ENCODE measurements at places on chromosomes 11 and 22.

DNA sequence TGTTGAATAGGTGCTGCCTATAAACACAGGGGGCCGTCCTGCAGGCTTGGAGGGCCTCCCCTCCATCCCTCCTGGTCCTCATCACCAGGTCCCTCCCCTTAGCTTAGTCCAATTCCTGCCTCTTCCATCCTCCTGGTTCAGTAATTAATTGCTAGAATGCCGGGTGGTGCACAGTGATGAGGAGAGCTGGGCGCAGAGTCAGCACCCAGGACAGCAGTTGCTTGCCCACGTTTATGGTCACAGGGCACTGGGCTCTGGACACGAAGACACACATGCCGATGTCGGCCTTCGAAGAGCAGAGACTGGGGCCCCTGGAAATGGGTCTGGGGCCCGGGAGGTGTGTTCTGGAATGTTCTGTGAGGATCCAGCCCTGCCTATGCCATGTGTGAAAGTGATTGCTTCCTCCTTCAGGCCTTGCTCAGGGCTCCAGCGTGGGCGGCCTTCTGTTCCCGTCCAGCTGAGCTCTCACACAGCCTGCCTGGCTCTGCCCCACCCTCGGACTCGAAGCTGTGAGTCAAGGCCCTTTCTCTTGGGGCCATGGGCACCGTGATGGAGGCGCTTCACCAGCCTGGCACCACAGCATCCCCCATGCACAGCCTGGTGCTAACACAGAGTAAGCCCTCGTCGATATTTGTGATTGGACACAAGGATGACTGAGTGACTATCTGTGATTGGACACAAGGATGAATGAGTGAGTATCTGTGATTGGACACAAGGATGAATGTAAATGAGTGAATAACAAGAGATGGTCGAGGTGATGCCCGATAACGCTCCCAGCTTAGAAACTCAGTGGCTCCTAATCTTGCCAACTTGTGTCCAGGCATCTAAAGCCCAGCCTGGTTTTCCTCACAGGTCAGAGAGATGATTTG lies 884.7 kb downstream of the BRD1 start:
- no peak for DNase-seq

DNA sequence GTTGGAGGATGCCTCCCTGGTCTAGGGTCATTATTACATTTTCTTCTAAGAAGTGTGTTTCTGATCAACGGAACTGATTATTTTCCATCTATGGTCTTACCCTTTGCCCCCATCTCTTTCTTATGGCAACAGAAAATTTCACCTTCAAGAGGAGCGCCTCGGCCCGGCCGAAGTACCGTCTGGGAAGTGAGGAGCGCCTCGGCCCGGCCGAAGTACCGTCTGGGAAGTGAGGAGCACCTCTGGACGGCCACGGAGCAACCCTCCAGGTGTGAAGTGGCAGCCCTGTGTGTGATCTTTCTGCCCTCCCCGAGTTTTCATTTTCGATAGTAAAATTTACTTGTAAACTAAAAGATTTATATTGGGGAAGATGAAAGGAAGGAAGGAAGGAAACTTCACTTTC lies 3.1 kb upstream of the APOBEC3C start:
- DNase-seq: no peak

DNA sequence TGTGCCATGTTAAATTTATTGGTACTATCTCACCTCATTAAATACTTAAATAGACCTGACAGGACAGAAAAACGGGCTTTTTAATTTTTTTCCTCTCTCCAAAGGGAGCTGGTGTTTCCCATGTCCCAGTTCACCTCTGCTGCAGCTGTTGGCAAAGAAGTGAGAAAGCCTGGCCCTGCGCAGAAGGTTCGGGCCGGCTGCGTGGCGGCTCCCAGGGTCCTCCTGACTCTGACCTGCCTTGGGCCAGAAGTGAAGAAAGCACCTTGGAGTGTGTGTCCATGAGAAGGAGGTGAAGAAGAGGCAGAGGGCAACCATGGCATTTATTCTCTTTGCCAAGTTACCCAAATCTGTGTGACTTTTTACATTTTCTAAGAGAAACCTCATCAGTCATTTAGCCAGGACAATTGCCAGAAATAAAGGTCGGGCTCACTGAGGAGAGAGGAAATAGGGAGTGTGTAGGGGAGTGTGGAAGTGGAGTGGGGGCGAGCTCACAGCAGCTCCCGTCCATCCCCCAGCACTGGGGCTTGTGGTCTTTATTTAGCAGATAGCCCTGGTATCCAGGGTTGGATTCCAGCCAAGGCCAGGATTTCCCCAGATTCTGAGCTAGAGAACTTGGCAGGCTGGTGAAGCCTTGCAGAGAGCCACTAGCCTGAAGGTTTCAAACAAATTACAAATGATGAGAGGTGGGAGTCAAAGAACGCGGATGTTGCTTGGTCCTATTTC lies 102.4 kb upstream of the CADM1 start:
- no peak for DNase-seq

- no peak for DNase-seq
Measured at GRCh38 chr11:59176330-59176729, 4.4 kb downstream of the DTX4 start.

- no peak for DNase-seq
Measured at GRCh38 chr11:41413843-41414242, 45.6 kb downstream of the LRRC4C start.

DNA sequence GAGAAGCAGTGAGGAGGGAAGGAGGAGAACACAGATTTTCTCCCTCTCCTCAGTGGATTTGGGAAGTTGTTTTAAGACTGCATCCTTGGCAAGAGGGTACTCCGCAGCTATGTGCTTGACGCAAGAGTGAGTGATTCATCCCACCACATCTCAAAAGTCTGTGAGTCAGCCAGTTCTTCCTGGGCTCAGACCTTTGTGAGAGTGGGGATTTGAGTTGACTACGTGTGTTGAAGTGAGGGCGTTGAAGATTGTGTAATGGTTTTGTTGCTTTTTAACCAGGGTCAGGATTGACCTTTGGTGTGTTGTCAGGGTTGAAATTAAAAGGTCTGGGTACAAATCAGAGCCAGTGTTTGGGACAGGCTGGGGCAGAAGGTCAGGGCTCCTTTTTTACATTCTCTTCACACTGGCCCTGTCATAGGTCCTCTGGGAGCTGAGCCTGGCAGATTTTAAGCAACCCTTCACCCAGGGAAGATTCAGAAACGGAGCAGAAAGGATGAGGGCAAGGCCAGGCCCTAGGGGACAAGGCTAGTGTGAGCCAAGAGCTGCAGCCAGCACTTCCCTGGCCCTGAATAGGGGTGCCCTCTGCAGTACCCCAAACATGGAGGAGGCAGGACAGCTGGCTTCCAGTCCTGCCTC lies 4.2 kb upstream of the C11orf86 start:
- DNase-seq: no peak

- DNase-seq: peak; percentile 36
Measured at GRCh38 chr11:65430406-65431217, 8.0 kb downstream of the NEAT1 start.

- no peak for DNase-seq
Measured at GRCh38 chr11:94741022-94741679, 27.0 kb upstream of the AMOTL1 start.
